Colonic mucosa (tissue), 4 donors: ENCODE measurements at places on chromosomes 7 and 10.
A peak's percentile ranks its signal among the peaks of the same experiment; 100 is the strongest.

DNA sequence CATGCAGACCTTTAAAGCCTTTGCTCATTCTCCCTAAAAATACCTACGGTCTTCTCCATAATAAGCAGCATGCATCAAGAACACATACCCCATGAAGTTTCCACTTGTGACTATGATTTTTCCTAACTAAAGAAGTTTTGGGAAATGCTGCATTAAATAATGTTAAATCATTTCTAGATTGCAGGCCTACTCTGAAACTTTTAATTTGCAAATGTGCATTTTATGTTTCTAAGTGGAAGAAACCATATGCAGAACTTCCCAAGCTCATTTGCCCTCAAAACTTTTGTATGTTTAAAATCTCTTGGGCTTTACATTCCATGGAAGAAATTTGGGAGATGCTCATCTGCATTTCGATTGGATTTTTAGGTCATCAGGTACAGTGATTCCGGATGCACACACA, 63.6 kb downstream of the ITGB8 start:
- DNase-seq: no peak

DNA sequence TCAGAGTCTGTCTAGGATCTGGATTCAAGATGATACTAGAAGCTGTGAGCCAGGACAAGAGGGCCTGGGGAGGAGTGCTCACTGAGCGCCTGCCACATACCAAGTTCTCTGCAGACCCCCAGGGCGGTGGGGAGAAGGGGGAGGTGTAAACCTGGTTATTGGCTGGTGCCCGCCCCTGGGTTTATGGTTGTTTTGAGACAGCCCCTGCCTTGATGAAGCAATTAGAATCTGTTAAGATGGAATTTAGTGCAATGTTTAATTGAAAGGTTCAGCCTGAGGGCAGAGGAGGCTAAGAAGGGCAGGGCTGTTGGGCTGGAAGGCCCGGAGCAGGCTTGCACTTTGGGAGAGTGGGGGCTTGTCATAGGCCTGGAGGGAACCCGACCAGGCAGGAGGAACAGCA, 42.7 kb downstream of the PRF1 start:
- DNase-seq: no peak

- no peak for DNase-seq
Observed at GRCh38 chr7:95843286-95843685, 70.9 kb downstream of the DYNC1I1 start.

GRCh38 chr10:63241841-63242281, 108.7 kb downstream of the NRBF2 start:
- DNase-seq: no peak

GRCh38 chr7:128318691-128319090, 25.0 kb downstream of the RBM28 start:
- DNase-seq: no peak

DNA sequence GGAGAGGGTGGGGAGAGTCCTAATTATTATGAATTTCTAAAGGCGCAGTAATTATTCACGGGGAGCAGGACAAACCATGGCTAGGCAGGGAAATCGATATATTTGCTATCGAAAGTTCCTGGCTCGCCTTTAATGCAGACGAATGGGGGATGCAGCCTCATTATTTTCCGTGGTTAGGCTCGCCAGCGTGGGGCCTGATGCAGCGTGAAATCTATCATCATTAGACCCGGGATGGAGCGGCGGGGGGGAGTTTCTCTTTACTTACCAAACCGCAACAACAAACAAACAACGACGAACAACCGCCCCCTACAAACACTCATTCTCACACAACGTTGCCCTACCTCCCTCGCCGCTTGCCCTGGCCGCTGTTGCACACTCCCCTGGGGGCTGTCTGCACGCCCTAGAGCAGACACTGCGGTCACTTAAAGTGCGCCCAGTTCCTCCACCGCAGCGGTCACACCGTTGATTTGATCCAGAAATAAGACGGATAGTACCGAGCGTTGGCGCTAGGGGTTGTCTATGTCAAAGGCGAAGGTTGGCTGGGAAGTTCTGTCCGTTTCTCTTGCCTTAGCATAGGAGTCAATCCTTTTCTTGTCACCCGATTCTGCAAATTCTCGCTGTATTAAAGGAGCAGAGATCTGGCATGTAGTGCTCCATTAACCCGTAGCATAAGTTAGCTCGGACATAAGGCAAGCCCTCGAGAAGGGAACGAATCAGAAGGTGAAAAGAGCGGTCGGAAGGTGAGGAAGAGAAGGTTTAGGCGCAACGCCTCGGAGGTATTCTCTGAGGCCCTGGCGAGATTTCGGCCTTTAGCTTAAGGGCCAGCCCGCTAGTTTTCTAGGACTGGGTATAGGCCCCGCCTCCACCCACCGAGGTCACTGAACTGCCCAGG, 10.4 kb downstream of the NXPH1 start:
- no peak for DNase-seq

DNA sequence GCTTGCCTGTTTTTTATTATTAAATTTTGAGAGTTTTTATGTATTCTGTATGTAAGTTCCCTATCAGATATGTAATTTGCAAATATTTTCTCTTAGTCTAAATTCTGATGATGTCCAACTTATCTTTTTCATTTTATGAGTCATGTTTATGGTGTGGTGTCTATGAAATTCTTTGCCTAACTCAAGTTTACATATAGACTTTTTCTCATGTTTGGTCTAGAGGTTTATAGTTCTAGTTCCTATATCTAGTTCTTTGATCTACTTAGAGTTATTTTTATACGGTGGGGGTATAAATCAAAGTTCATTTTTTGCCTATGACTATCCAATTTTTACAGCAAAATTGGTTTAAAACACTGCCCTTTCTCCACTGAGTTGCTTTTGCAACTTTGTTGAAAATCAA, 26.3 kb upstream of the CCDC7 start:
- no peak for DNase-seq

- DNase-seq: no peak
Observed at GRCh38 chr7:56077681-56078080, 13.6 kb downstream of the SUMF2 start.

- DNase-seq: no peak
Observed at GRCh38 chr7:6154542-6155404, 117.7 kb downstream of the CYTH3 start.

DNA sequence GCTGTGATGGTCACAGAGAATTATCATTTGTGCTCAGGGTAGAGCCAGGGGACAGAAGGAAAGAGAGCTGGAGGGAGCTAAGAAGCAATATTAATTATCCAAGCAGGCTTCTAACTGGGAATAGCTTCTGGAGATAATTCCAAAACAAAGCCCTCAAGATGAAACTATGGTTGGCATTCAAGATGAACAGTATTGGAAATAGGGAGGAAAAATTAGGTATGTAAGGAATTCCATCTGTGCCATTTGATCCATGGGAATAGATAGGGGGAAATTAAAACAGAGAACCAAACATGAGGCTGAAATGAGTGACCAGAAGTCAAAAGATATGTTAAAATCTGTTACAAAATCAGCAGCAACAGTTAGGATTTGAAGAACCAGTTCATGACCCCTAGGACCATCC, 75.3 kb downstream of the NDUFB2 start:
- DNase-seq: no peak

GRCh38 chr7:52897288-52897687, 138.1 kb upstream of the POM121L12 start:
- no peak for DNase-seq

DNA sequence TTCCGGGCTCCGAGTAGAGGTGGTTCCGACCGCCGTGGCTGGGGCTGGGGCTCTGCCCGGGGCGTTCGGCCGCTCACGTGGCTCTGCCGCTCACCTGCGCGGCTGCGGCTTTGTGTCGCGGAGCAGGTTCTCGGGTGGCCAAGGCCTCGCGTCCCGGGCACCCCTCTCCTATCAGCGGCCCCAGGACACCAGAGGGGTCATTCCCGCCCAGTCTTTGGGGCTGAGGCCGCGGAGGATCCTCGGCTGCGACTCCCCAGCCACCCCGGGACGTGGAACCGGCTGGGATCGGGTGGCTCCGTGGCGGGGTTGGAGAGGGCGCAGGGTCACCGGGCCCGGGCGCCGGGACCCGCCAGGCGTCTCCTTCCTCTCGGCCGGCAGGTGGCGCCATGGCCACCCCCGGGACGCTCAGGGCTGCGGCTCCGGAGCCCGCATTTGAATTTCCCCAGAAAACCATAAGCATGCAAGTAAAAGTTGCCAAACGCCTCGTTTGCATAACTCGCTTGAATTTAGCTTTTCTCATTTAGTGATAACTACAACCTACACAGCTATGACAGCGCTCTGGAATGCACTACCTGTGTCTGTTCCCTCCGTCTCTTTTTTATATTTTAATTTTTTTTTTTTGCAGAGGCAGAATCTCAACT, 1.2 kb downstream of the COL26A1 start:
- peak; percentile 48 for DNase-seq

DNA sequence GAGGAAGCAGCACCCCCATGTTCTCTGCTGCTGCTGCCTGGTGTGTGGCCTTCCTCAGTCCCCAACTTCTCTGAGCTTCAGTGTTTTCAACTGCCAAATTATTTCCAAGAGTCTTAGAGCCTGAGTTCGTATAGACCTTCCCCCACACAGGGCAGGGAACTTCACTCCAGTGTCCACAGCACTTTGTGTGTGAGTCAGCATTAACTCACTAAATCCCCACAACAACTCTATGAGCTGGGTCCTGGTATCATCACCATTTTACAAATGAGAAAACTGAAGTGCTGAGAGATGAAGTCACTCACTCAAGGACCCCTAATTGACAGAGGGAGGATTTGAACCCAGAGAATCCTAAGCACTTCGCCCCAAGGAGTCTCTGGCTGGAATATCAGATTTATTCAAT, 48.3 kb downstream of the ADCYAP1R1 start:
- DNase-seq: no peak

GRCh38 chr7:16657656-16658279, 11.8 kb downstream of the BZW2 start:
- no peak for DNase-seq

GRCh38 chr10:3412071-3412582, 239.5 kb upstream of the PITRM1 start:
- DNase-seq: no peak

DNA sequence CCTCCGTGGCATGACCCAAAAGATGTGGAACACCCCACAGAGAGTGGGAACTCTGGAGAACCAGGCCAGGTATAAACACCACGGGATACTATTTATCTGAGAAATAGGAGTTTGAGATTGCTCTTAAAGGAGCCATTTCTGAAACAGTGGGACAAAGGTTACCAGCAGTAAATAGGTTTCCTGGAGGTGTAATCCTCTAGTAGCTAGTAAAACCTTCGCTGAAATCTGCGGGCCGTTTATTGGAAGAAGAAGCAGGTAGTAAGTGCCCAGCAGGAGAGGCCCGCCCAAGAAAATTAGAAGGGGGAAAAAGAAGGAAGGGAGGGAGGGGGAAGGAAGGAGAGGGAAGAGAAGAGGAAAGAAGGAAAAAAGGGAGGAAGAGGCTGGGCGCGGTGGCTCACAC, 51.6 kb downstream of the CHST3 start:
- DNase-seq: peak; percentile 79

DNA sequence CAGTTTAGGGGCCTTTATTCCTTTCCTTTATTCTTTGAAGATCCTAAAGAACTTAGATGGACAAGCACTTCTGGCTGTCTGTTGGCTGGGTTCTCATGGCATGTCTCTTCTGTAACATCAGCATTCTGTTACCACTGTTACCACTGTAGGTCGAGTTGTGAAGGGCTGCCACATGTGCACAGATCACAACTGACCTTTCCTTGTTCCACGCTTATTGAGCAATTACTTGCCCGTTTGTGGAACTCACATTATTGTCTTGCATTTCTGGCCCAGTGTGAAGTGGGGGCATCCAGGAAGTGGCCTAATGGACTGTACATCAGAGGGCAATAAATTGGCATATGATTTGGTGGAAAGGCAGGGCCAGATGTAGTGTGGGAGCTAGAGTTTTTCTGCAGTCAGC, 23.7 kb downstream of the GBF1 start:
- no peak for DNase-seq

DNA sequence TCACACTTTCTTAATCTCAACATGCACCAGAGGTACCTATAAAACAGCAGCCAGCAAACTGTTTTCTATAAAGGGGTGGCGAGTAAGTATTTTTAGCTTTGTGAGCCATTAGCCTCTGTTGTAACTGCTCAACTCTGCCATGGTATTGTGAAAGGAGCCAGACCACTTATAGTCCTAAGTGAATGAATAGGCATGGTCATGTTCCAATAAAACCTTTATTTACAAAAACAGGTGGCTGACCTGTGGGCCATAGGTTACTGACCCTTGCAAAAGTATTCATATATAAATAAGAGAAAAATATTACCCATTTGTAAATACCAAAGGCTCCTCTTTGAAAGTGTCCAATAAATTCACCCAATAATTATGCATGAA, 50.3 kb downstream of the ICA1 start:
- DNase-seq: no peak

DNA sequence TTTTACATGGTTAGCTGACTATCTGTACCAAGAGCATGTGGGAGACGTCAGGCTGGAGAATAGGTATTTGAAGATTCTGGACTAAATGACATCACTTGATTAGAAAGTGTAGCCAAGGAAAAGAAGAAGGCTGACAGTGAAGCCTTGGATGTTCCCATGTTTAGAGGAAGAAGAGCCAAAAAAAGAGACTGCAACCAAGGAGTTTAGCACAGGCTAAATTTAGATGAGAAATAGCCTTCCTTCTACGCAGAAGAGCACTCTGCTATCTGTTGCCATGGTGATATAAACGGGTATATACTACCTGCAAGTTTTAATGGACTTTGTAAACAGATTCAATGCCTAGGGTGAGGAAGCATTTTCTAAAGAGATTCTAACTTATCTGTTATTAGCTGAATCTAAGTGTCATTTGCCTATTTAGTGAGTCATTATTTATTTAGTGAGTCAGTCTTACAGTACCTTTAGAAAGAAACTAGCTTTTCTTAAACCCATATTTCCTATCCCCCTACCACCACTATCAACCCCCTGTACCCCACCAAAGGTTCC, 69.8 kb downstream of the CDK6 start:
- no peak for DNase-seq

- no peak for DNase-seq
Observed at GRCh38 chr7:120404042-120404441, 131.1 kb downstream of the KCND2 start.

DNA sequence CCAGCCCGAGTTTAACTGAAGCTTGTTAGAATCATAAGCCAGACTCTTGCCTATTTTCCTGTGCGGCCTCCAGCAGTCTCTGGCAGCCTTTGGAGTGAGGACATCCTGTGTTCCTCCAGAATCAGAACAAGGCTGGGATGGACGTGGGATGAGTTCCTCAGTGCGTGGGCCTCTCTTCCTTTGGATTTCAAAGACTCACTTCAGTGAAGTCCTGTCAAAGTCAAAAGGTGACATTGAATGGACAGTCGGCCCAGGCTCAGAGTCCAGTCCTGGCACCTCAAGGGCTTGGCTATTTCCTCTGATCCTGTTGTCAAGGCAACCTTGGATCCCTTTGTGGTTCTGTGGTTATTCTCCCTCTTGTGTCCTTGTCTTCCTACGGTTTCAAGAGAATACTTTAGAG, 21.4 kb upstream of the SMC3 start:
- DNase-seq: no peak

DNA sequence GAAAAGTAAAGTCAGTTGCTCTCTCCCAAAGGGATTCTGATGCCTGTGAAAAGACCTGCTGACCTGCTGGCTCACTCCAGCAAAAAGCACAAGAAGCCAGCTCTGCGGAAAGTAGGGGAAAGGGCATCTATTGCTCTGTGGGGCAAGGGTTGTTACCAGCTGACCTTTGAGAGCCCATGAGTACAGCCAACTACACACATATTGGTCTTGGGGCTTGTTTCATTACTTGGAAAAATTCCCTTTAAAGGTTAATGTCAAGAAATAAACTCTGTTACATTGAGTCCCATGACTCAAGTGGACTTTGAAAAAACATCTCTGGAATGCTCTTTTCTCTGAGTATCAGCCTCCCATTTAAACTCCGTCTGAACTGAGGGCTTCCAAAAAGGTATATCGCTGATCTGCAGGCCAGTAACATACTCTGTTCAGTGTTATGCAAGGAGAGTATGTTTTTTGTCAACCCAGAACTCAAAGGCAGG, 53.2 kb downstream of the PANK1 start:
- DNase-seq: no peak
